SJSA1 (cell line): ENCODE measurements at places on chromosomes 4 and X. TPM values are rescaled to one million over a fixed set of nuclear protein-coding genes. Genes with fewer than 3 reads are reported as not detected.

- peak; percentile 44 for DNase-seq
Observed at GRCh38 chr4:182144626-182145333, 98.4 kb upstream of the TENM3 start.

GRCh38 chrX:112669824-112670223 is 9.9 kb downstream of the LHFPL1 start:
- DNase-seq: no peak

DNA sequence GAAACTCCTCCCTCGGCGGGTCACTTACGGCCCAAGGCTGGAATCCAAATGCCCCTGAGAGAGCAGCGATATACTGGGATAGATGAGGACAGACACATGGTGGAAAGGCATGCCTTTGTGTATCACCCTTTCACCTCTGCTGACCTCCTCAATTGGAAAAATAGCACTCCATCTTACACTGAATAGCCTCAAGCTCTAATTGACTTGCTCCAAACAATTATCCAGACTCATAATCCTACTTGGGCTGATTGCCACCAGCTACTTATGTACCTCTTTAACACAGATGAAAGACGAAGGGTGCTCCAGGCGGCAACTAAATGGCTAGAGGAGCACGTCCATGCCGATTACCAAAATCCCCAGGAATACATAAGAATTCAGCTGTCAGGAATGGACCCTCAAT is 1142.2 kb downstream of the ARAP2 start:
- DNase-seq: no peak

DNA sequence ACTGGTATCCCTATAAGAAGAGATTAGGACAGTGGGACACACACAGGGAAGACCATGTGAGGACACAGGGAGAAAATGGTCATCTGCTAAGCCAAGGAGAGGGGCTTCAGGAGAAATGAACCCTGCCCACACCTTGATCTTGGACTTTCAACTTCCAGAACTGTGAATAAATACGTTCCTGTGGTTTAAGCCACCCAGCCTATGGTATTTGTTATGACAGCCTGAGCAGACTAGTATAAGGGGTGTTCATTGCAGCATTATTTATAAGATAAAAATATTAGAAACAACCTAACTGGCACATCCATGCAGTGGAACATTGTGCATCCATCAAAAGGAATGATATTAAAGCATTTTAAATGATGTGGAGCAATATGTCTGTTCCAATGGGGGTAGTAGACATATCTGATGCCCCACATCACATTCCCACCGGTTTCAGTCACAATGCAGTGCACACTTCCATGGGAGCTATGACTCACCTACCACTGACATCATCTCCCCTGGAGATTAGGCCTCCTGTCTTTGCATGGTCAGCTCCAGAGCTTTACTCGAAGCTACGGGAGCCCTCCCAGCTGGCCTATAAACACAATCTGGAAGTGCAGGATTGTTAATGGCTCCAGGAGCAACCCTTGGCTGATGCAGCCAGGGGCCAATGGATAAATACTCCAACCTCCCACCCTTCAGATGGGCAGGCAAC is 38.9 kb upstream of the MAMLD1 start:
- peak; percentile 82 for DNase-seq

- DNase-seq: no peak
Observed at GRCh38 chr4:168451331-168451730, 29.0 kb downstream of the DDX60L start.

SYN1 gene
- total RNA-seq: 0.53 and 1.5 TPM in 2 replicates

GABRG1 gene
- total RNA-seq: not detected in 2 replicates
